ENCODE measurements at places on chromosomes 7 and 10.

- DNase-seq = no peak
These were observed 10.2 kb upstream of the YWHAG start for GRCh38 chr7:76369018-76369417.

GRCh38 chr7:20741801-20742200 lies 44.9 kb downstream of the SP8 start:
- no peak for DNase-seq

GRCh38 chr10:14774797-14775196 lies at the start of gene FAM107B:
Gene FAM107B (minus strand): TSS chr10:14774897. CDS start chr10:14774663, 234 bp downstream.
- DNase-seq = no peak

DNA sequence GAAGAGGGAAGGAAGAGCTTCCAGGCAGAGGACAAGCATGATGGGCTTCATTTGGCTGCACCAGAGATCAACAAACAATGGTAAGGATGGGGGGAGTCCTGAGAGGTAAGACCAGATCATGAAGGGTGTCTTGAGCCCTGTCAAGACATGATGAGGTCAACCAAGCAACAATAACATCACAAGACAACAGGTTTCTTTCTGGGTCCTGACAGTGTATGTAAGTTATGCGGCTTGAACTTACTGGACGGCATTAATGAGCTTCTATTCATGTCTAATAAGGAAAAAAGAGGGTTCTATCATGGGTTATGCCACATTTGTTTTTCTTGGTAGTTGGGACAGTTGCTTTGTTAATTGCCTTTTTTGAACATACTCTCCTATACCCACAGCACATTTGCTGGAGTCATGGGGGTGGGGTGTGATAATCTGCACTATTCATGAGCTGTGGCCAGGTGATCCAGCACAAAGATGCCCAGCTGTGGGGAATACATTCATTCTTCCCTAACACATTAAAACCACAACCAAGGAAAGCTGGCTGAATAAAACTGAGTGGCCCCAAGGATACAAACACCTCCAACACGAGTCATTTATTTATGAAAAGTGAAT lies 168.8 kb upstream of the KLF14 start:
- no peak for DNase-seq

- no peak for DNase-seq
These were observed 8.4 kb upstream of the ZNF853 start for GRCh38 chr7:6606866-6607583.

DNA sequence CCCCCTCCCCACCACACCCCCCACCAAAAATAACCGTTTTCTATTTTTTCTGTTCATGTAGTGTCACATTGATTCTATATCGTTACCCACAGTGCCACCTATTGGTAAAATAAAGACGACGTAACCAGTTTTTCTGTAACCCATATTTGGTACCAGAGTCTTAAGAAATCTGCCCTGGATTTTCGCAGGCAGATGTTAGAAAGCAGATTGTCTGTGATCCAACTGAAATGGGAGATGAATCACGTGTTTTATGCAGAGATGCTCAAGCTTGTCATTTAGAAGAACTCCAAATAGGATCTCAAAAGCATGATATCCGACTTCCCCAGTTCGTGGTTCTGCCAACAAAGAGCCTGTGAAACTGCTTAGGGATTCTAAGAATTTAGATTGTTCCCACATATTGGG lies 261.1 kb upstream of the CSTF2T start:
- no peak for DNase-seq

DNA sequence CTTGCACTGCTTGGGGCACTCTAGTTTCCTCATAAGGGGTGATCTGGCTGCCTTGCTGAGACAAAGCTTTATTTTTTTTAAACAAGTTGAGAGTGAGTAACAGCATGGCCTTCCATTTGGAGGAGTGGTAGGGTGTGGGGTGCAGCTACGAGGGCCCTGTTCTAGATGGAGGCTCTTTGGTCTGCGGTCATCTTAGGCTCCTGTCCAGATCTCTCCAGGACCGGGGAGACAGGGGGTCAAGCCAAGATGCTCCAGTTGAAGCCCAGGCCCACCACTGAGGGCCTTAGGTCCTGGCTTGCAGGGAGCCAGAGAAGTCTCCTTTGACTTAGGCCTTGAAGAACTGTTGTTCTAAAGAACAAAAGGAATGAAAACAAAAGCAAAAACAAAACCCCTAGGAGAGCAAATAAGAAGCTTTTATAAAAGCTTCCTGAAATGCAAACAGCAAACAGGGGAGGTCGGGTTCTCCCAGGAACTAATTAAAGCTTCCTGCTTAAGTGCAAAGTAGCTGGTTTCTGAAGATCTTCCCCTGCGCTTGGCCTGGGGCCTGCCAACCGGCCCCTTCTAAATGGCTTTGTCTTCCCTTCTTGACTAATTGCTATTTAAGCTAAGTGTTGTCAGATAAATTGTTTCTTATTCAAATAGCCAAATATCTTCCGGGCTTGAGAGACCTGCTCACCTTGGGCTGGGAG lies 259.2 kb downstream of the GLRX3 start:
- DNase-seq = no peak

GRCh38 chr10:13365831-13366230 lies 17.7 kb upstream of the SEPHS1 start:
- DNase-seq = no peak

GRCh38 chr7:137591421-137591837 lies 247.9 kb upstream of the PTN start:
- DNase-seq = no peak

GRCh38 chr10:66823301-66823700 lies 102.5 kb upstream of the LRRTM3 start:
- no peak for DNase-seq

DNA sequence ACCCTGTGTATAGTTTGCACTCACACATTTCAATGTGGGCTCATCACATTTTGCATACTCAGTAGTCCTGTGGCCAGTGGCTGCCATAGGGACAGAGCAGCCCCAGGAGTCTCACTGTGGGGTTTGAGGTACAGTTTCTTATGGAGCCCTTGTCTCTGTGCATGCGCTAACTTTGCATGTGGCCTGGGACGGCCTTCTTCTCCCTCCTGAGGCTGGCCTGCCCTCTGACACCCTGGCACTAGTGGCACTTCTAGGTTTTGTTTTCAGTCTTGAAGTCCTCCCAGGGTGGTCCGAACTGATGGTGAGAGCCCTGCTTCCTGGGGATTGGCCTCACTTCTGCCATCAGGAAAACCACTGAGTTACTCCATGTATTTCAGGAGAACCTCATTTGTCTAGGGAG lies 21.2 kb downstream of the NACAD start:
- DNase-seq = no peak

DNA sequence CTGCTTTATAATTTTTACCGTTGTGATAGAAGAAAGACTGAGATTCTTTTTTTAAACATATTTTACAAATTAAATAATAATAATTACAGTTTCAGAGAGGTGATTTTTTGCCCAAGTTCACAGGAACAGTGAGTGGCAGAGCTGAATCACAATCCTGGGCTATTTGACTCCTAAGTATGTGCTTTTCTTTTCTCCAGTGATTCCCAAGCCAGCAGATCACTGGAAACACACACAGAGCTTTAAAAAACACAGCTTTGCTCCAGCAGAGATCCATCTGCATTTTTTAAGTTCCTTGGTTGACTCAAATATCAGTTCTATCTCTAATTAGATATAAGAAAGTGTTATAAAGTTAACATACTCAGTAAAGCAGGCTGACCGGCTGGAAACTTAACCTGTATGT lies 69.0 kb downstream of the AHR start:
- DNase-seq = no peak

GRCh38 chr7:19069842-19070241 lies 47.6 kb downstream of the TWIST1 start:
- DNase-seq = no peak

- no peak for DNase-seq
These were observed 18.3 kb downstream of the SGPL1 start for GRCh38 chr10:70834021-70834420.

DNA sequence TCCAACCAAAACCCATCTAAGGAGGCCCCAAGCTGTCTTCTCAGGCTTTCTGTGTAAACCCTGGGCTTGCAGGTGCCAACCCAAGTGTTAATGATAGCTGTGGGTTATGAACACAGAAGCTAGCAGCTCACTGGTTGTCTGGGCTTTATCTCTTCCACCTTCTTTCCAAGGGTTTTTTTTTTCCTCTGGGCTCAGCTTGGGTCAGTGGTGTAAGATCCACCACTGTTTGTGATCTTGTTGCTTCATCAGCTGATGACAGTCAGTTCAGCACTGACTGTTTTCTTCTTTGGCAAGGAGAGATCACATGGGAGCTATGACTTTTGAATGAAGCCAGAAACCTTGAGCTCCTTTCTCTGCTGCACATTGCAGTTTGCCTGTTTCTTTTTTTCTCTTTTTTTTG lies 4.6 kb downstream of the GTPBP4 start:
- DNase-seq = no peak

DNA sequence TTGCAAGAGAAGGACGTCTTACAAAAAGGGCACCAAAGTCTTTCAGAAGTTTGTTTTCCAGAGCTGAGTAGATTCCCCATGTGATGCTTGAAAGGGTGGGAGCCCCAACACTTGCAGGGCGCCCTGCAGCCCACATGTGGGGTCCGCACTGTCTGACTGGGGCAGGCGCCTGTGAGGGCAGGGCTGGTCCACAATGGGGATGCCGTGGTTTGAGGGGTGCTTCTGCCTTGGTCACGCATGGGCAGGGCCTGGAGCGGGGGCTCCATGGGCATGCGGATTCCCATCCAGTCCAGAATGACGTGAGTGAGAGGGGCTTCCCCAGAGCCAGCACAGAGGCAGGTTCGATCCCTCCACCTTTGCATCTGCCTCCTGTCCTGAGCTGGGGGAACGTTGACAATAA lies 101.5 kb upstream of the SHH start:
- no peak for DNase-seq

DNA sequence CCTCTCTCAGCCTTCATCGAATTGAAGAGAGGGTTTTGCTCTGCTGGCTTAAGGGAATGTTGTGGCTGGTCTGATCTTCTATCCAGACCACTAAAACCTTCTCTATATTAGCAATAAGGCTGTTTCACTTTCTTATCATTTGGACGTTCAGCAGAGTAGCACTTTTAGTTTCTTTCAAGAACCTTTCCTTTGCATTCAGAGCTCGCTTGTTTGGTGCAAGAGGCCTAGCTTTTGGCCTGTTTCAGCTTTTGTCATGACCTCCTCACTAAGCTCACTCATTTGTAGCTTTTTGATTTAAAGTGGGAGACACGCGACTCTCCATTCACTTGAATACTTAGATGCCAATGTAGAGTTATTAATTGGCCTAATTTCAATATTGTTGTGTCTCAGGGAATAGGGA lies 3.9 kb downstream of the MPP7 start:
- no peak for DNase-seq

Measured in COR-L47 (cell line).